ENCODE measurements at places on chromosomes 2 and 18.

- no peaks in the 10 kb centered on the region for H3K27me3 ChIP-seq
- no peak for DNase-seq
- H3K36me3 ChIP-seq: no peaks in the 10 kb centered on the region
- H3K4me1 ChIP-seq: no peaks in the 10 kb centered on the region
- H3K4me3 ChIP-seq: no peak overlapping the region
- no peak overlapping the region for H3K27ac ChIP-seq
Measured at GRCh38 chr18:22318745-22319407, 98.8 kb downstream of the CTAGE1 start.

- H3K27me3 ChIP-seq: no peaks in the 10 kb centered on the region
- DNase-seq: no peak
- H3K36me3 ChIP-seq: no peaks in the 10 kb centered on the region
Measured at GRCh38 chr2:224630659-224631550, 45.7 kb upstream of the CUL3 start.

DNA sequence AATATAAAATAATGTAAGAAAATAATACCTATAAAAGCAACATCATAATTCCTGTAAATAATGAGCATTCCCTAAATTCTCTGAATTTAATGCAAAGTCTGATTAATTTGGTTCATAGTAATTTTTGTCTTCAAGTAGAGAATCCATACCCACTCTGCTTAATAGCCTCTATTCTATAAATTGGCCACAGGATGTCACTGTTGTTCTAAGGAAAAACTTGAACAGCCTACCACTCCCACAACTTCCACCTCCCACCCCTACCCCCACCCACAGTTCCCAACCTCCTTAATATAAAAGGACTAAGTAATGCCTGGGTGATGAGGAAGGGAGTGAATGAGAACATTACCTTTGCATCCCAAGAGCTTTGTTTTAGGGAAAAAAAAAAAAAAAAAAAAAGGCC, 27.2 kb upstream of the BBS5 start:
- peaks cover 3% of the 10 kb centered on the region for H3K27me3 ChIP-seq
- no peak overlapping the region for H3K4me3 ChIP-seq
- H3K27ac ChIP-seq: no peak overlapping the region
- H3K36me3 ChIP-seq: no peaks in the 10 kb centered on the region
- H3K4me1 ChIP-seq: no peaks in the 10 kb centered on the region
- no peak for DNase-seq

DNA sequence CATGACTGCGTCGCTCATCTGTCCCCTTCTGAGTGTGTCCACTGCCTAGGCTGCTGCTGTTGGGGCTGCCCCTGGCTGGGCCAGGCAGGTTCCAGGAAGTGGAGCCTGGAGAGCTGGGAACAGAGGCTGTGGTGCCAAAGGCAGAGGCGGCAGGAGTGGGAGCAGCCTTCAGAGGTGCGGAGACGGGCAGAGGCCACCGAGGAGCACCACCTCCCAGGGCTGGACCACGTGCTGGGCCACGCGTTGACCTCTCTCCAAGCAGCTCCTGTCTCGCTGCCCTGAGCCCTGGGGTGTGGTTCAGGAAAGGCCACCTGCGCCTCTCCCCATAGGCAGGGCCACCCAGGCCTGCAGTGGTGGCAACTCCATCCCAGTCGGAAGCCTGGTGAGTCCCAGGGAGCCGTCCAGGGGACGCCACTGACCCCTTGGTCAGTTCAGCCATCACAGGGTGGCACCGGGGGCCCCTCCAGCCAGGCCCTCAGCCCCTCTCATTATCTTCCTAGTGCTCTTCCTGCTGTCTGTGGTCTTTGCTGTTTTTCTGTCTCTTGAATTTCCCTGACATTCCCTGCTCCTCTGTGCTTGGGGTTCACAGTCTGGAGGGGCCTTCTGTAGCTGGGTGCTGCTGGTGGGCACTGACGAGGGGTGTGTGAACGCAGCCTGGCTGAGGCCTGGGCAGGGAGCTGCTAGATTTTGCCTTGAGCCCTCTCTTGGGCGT, 122.8 kb upstream of the HS6ST1 start:
- H3K36me3 ChIP-seq: no peaks in the 10 kb centered on the region
- no peak overlapping the region for H3K27ac ChIP-seq
- peaks cover 8% of the 10 kb centered on the region for H3K27me3 ChIP-seq
- no peak for DNase-seq
- no peaks in the 10 kb centered on the region for H3K4me1 ChIP-seq
- H3K4me3 ChIP-seq: no peak overlapping the region

Measured in activated naive CD4-positive, alpha-beta T cell treated with anti-CD3 and anti-CD28 coated beads for 36 hours (primary cell).